Activated naive CD4-positive, alpha-beta T cell treated with Interleukin-2 at 50 U/mL for 16 hours (primary cell): ENCODE measurements at places on chromosomes 16 and 17.

GRCh38 chr17:3859940-3860339 lies 13.9 kb upstream of the NCBP3 start:
- DNase-seq, result no peak

DNA sequence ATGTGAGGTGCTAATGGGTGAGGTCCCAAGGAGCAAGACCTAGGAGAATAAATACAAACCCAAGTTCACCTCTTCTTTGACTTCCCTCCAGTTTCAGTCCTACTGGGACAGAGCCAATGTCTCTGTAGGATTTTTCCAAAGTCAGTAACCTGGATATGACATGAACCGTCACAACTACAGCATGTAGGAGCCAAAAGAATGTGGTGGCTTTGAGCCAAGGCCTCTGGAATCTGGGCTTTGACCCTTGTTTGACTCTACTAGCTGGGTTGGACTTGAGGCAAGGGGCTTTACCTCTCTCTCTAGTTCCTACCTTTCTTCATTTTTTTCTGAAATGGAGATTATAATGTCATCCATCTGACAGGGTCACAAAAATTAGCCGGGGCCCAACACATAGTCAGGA lies 91.4 kb downstream of the CACNG3 start:
- no peak for DNase-seq

DNA sequence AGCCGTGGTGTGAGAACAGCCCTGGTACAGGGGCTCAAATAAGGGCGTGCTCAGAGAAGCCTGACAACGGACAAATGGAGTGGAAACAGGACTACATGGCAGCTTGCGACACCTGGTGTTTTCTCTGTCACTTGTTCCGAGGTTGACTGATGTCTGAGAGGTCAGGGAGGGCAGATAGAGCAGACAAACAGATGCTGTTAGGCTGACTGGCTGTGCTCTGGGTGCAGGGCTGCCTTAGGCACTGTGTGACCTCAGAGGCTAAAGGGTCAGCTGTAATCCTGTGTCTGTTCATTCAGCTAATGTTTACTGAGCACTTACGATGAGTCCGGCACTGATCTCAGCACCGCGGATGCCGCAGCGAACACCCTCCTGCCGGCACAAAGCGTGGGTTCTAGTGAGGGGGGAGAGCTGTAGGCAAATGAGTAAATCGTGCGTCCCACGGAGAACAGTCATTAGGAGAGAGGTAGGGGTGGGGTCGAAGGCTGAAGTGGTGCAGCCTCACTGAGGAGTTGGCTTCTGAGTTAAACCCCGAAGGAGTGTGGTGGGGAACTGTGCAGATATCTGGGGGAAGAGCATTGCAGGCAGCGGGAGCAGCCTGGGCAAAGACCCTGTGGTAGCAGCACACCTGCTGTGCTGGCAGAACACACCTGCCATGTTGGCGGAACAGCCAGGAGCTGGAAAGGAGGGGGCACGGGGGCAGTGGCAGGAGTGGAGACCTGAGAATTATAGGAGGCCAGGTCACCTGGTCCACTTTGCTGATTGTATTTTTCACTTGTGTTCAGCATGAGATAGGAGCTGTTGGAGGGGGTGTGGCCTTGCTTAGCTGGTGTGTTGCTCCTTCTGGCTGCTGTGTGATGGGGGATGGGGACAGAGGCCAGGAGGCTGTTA lies 35.0 kb downstream of the GPT2 start:
- peak; percentile 29 for DNase-seq

- DNase-seq, result no peak
These were observed 451.3 kb downstream of the PMP22 start for GRCh38 chr17:14813649-14814370.

GRCh38 chr17:41538565-41538991 lies 10.5 kb upstream of the KRT19 start:
- DNase-seq, result no peak

DNA sequence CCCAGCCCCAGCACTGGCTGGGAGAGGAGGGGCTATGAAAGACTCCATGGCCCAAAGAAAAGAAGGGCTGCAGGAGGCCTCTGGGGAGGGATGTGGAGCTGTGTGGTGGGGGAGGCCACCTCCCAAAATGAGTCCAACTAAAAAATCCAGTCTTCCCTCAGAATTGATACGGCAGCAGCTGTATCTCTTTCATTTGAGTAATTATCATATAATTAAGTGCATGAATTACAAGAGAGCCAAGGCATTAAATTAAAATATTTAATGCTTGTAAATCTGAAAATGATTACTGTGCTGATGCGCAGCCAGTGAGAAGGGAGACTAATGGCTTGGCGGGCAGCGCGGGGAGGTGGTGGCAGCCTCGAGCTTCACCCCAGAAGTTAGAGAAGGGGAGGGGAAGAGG lies 192.8 kb downstream of the C16orf78 start:
- no peak for DNase-seq

GRCh38 chr16:9657641-9658040 lies 524.6 kb downstream of the GRIN2A start:
- no peak for DNase-seq

- DNase-seq, result no peak
These were observed at the start of gene KRTAP1-4 for GRCh38 chr17:41029633-41030245. KRTAP1-4 (minus strand) TSS chr17:41030195; CDS start chr17:41030078, 117 bp downstream.

DNA sequence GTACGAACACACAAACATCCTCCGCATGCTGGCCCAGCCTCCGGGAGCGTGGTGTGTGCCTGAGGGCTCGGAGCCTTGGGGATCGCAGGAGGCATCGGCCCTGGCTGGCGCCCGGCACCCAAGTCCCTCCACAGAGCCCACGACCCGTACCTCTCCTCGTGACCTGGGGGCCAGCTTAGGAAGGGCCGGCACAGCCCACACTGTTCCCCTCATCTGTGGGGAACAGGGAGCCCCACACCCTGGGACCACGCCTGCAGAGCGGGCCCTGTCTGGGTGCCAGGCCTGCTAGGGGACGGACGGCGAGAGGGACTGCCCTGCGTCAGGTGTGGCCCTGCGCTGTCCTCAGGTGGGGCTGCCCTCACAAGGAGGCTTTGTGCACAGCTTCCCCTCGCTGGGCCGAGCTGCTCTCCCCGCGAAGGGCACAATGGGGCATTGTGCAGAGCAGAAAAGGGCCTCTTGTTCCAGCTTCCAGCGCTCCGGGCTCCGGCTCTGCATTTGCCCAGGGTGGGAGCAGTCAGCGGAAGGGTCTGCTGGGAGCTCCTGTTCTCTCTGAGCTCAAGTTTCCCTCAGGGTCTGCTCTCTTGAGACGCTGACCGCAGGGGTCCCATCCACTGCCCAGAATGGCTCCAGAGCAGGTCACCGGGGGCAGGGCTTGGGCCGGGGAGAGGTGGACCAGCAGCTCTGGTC lies 1.7 kb upstream of the LMF1 start:
- DNase-seq, result no peak

DNA sequence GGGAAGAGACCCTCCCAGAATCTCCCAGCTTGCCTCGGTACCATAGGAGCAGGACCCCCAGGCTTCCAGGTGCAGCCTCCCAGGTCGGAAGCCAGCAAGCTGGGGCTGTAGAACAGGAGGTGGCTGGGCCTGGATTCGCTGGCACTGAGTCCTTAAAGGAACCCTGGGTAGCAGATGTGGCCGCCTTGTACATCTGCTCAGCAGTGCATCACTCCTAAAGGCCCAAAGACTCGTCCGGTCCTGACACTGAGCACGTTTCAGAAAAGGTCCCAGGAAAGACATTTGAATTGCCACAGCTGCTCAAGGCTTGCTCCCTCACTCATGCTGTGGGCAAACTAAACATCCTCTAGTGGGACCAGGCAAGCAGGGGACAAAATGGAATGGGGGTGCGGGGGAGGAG lies 172.8 kb downstream of the RAB11FIP4 start:
- DNase-seq, result no peak

GRCh38 chr17:37824534-37825485 lies 80.0 kb upstream of the HNF1B start:
- DNase-seq, result no peak

GRCh38 chr16:70156207-70156978 lies 17.2 kb upstream of the CLEC18C start:
- DNase-seq, result no peak

GRCh38 chr17:4354862-4355514 lies 11.5 kb downstream of the UBE2G1 start:
- DNase-seq, result no peak

DNA sequence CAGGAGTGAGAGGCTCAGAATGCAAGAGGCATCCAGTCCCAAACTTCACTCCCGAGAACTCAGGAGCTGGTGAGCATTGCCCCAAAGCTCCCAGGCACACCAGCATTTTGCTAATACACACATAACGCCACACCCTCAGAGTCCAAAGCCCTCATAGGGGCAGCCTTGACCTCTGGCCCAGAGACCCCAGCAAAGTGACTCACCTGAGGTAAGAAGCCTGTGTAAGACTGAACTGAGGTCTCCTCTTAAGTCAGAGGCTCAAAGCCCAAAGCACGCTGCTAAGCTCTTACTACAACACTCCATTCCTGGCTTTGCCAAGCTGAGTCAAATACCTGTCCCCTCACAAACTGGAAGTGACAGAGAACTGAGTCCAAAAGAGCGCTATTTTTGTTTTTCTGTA lies 16.4 kb downstream of the ST3GAL2 start:
- DNase-seq, result no peak

- DNase-seq, result no peak
These were observed 29.7 kb downstream of the WNT3 start for GRCh38 chr17:46788796-46789195.

- DNase-seq, result peak; percentile 20
These were observed 123.8 kb downstream of the GOSR1 start for GRCh38 chr17:30600830-30601494.

GRCh38 chr17:55388842-55389241 lies 32.8 kb downstream of the MMD start:
- no peak for DNase-seq

DNA sequence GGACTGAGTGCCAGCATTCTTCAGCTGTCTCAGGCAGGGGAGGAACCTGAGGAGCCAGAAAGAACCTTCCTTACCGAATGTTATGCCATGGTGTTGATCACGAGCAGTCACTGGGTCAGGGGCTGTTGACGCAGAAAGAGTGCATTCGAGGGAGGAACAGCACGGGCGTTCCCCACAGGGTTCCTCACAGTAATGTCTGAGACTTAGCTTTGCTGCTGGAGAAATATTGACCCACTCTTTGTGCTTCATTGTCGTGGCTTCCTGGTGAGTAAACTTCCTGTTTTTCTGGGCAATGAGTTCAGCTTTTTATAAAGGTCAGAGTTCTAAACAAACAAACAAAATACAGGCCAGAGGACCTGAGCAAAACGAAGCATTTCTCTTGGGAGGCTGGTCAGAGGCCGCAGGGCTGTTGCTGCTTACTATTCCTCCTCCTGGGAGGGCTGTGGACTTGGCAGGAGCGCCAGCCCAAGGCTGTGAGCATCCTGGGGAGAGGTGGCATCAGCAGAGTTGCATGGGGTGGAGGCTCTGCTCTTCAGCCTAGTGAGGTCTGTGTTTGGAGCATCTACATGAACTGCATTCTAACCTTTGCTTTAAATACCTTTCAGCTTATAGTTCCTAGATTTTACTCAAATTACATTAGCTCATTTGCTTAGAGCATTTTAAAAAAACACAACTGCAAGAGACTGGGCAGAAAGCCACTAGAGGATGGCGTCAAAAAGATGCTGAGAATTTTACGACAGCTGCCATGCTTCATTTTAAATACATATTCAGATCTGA lies 143.1 kb upstream of the CACNG5 start:
- no peak for DNase-seq

- no peak for DNase-seq
These were observed 108.2 kb downstream of the VAT1L start for GRCh38 chr16:77896415-77897128.

- DNase-seq, result peak; percentile 77
These were observed 3.9 kb downstream of the RSAD1 start for GRCh38 chr17:50482516-50482915.

GRCh38 chr16:12801511-12802042 lies 2.1 kb downstream of the CPPED1 start:
- DNase-seq, result no peak

DNA sequence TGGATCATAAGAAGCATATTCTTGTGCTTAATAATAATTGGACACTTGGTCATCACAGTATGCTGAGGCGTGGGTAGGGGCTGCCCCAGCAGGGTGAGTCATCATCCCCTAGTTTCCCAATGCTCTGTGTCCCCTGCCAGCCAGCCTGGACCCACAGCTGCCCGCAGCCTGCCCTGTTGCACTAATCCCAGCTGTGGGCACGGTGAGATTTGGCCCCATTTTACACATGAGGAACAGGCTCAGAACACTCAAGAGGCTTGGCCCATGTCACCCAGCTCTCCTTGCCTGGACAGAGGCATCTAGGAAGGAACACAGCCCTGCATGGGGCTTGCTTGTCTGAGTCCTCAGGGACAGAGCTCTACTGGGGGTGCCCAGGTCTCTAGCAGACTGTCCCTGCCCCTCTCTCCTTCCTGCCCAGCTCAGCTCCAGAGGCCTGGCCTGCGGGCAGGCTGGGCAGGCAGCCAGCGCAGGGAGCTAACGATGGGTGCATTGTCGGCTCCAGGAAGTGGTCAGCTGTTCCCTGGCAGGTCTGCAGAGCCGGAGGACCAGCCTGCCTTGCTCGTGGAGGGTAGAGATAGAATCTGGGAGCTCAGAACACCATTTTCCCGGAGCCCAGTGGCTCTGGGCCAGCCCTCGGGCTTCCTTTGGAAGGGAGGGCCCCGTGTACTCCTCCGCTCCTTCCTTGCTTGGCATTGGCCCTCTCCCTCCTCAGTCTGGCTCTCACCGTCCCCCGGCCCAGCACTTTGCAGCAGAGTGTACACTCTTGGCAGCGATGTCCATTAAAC lies 189.4 kb downstream of the RAB11FIP4 start:
- DNase-seq, result no peak

DNA sequence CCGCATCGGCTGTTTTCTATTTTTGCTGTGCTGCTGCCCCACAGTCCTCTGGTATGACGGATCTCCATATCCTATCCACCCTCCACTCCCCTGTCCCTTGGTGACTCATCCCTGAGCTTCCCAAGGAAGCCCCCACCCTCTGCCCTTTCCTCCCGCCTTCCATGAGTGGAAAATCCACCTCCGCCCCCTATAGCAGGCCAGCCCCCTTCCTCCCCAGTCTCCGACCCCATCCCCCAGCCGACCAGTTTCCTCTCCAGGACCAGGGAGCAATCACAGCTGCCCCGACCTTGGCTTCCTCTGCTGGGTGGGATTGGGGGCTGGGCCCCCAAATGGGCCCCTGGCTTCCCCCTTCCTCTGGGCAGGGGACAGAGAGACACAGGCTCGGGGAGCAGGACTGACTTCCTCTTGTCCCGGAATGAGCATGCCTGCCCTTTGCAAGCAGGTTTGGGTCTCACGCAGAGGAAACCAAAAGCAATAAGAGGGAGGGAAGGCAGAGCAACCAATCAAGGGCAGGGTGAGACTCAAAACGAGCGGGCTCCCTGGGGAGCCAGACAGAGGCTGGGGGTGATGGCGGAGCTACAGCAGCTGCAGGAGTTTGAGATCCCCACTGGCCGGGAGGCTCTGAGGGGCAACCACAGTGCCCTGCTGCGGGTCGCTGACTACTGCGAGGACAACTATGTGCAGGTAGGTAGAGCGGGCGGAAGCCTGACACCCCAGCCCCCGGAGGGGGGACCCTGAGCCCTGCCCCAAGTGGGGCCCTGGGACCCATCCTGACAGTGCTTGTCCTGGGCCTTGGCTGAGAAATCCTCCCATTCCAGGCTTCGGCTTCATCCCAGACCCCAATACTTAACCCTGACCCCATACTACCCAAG lies at the start of the genes ABI3 and GNGT2:
ABI3 (plus strand) TSS at position 550 of the 872 bp plus-strand sequence; CDS start at position 568, 18 bp downstream.
GNGT2 (minus strand) TSS at position 417 of the 872 bp plus-strand sequence. CDS start 3,152 bp downstream, outside the sequence.
- DNase-seq, result peak; percentile 68

GRCh38 chr16:9680968-9681367 lies 501.3 kb downstream of the GRIN2A start:
- DNase-seq, result no peak
